ENCODE measurements at places on chromosomes 5 and 9.

GRCh38 chr5:38518341-38518740 is 38.1 kb downstream of the LIFR start:
- no peaks in the 10 kb centered on the region for H3K36me3 ChIP-seq
- H3K27me3 ChIP-seq: no peaks in the 10 kb centered on the region
- DNase-seq: no peak
- H3K4me3 ChIP-seq: no peak overlapping the region
- H3K27ac ChIP-seq: no peak overlapping the region

- DNase-seq: peak; percentile 62
- H3K36me3 ChIP-seq: no peaks in the 10 kb centered on the region
- H3K4me3 ChIP-seq: no peak overlapping the region
Observed at GRCh38 chr9:108049026-108049607, 559.5 kb upstream of the KLF4 start.

DNA sequence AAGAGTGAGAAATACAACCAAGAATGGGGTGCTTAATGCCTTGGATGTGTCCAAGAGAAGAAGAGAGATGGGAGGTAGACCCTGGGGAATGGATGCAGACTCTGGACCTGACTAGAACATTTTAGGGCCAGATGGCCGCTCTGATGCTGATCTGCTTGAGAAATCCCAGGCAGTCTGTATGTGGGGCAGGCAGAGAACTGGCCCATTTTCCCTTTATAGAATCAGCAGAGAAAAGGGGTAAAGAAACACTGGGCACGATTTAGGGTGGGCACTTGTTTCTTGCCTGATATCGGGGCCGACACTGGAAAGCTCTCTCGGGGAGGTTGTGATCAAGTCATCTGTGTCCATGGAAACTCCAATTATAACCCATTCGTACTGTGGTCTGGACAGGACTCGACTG is 118.5 kb upstream of the FSTL4 start:
- DNase-seq: no peak
- H3K4me1 ChIP-seq: no peaks in the 10 kb centered on the region
- no peaks in the 10 kb centered on the region for H3K27me3 ChIP-seq
- no peak overlapping the region for H3K27ac ChIP-seq
- no peaks in the 10 kb centered on the region for H3K36me3 ChIP-seq

DNA sequence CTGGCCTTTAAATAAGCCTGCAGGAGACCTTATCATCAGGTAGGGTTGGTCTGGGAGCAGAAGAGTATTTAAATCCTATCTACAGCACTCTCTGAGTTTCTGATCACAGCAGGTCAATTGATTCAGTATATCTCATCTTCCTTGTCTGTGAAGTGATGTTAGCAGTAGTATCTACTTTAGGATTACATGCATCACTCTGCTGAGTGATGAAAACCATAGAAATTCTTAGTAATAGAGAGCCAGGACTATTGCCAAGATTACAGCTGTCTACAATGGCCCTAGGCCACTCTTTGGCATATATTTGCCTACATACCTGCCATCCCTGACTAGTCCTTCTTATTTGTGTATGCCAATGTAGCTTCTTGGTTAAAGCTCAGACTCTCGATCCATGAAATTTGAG is 183.8 kb downstream of the ASTN2 start:
- DNase-seq: no peak
- H3K4me3 ChIP-seq: no peak overlapping the region
- H3K36me3 ChIP-seq: no peaks in the 10 kb centered on the region
- H3K27me3 ChIP-seq: no peaks in the 10 kb centered on the region

DNA sequence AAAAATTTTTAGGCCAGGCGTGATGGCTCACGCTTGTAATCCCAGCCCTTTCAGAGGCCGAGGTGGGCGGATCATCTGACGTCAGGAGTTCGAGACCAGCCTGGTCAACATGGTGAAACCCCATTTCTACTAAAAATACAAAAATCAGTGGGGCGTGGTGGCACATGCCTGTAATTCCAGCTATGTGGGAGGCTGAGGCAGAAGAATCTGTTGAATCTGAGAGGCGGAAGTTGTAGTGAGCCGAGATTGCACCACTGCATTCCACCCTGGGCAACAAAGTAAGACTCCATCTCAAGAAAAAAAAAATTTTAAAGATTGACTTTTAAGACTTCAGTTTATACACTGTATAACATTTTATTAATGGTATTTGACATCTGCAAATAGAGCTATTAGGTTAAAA is 60.1 kb upstream of the GNAQ start:
- H3K27ac ChIP-seq: no peak overlapping the region
- no peak for DNase-seq
- H3K4me3 ChIP-seq: no peak overlapping the region
- H3K27me3 ChIP-seq: no peaks in the 10 kb centered on the region
- H3K36me3 ChIP-seq: no peaks in the 10 kb centered on the region
- H3K4me1 ChIP-seq: no peaks in the 10 kb centered on the region

DNA sequence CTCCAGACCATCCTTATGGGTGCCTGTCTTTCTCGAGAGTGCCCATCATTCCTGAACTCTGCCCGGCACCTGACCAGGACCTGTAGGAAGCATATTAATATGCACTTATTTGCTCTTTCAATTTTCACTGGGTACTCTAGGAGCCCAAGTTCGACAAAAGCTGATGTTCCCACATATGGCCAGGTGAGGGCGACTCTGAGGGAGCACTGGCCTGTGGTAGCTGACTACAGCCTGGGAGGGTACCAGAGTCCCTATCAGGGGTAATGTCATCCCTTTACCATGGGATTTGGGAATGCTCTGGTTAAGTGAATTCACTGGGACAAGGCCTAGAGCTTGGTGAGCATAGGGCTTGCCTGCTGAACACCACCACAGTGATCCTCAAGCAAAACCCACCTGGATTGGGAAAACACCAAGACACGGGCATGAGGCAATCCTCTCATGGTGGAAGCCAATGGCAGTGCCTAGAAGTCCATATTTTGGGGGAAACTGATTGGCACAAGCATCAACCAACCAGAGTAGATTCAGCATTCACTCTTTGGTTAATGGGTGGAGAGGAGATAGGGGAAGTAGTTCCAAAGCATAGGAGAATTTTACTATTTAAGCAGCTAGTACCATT is 112.2 kb downstream of the MTX3 start:
- H3K4me1 ChIP-seq: no peaks in the 10 kb centered on the region
- H3K27me3 ChIP-seq: no peaks in the 10 kb centered on the region
- H3K27ac ChIP-seq: no peak overlapping the region
- H3K4me3 ChIP-seq: no peak overlapping the region
- H3K36me3 ChIP-seq: no peaks in the 10 kb centered on the region

DNA sequence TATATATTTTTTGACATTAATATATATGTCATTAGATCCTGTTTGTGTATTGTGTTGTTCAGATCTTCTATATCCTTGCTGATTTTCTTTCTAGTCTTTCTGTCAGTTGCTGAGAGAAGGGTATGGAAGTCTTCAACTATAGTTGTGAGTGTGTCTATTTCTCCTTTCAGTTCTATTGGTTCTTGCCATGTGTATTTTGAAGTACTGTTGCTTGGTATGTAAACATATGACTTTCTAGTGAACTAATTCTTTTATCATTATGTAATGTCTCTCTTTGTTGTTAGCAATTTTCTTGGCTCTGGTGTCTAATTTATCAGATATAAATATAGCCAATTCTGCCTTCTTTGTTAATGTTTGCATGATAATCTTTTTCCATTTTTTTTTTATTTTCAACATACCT is 84.3 kb upstream of the CAST start:
- DNase-seq: no peak
- H3K4me1 ChIP-seq: no peaks in the 10 kb centered on the region
- H3K4me3 ChIP-seq: no peak overlapping the region
- H3K36me3 ChIP-seq: no peaks in the 10 kb centered on the region
- no peaks in the 10 kb centered on the region for H3K27me3 ChIP-seq
- no peak overlapping the region for H3K27ac ChIP-seq

- DNase-seq: no peak
- H3K27me3 ChIP-seq: no peaks in the 10 kb centered on the region
- no peaks in the 10 kb centered on the region for H3K4me1 ChIP-seq
- no peak overlapping the region for H3K27ac ChIP-seq
- no peaks in the 10 kb centered on the region for H3K36me3 ChIP-seq
Observed at GRCh38 chr9:38214432-38214831, 145.4 kb upstream of the SHB start.

DNA sequence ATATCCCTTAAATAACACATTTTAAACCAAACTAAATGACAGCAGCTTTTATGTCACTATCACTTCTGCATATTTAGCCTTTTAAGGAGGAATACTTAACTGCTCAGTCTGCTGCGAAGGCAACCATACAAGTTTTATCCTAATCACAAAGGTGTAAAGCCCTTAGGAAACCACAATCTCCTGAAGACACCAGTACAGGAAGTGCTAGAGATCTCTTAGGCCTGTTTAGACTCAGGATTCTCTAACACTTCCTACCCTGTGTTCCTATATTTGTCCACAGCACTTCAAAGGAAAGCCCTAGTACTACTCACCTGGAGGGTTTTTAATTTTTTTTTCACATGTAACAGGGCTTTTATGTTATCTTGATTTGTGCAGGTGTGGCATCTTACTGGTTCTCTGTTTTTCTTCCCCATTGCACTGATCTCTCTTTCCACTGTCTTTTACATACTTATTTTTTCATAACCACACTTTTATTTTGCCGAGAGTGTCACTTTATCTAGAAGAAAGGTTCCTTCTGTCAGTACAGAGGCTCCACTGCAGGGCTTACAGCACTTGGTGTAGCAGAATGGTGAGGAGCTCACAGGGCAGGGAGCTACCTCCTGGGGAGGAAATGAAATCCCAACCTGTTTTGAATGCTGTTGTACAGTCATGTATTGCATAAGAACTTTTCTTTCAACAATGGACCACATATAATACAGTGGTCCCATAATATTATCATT is 1060.6 kb upstream of the ACO1 start:
- H3K4me1 ChIP-seq: no peaks in the 10 kb centered on the region
- H3K4me3 ChIP-seq: no peak overlapping the region
- H3K36me3 ChIP-seq: no peaks in the 10 kb centered on the region
- no peak for DNase-seq
- no peaks in the 10 kb centered on the region for H3K27me3 ChIP-seq

- peak overlapping the region; percentile 99 for H3K4me3 ChIP-seq
- peaks cover 40% of the 10 kb centered on the region for H3K4me1 ChIP-seq
- no peaks in the 10 kb centered on the region for H3K27me3 ChIP-seq
Observed at GRCh38 chr5:179820127-179820482, 600 bp upstream of the SQSTM1 start.

- no peaks in the 10 kb centered on the region for H3K36me3 ChIP-seq
- no peaks in the 10 kb centered on the region for H3K27me3 ChIP-seq
- H3K4me1 ChIP-seq: no peaks in the 10 kb centered on the region
- no peak for DNase-seq
- no peak overlapping the region for H3K27ac ChIP-seq
Observed at GRCh38 chr5:94715768-94716167, 97.3 kb downstream of the SLF1 start.

GRCh38 chr5:38612851-38613250 is 56.4 kb upstream of the LIFR start:
- peaks cover 12% of the 10 kb centered on the region for H3K4me1 ChIP-seq
- H3K4me3 ChIP-seq: no peak overlapping the region
- no peak for DNase-seq
- H3K27ac ChIP-seq: no peak overlapping the region
- H3K36me3 ChIP-seq: no peaks in the 10 kb centered on the region
- no peaks in the 10 kb centered on the region for H3K27me3 ChIP-seq

- no peaks in the 10 kb centered on the region for H3K27me3 ChIP-seq
- DNase-seq: no peak
- H3K36me3 ChIP-seq: no peaks in the 10 kb centered on the region
Observed at GRCh38 chr5:146828385-146828784, 50.2 kb downstream of the PPP2R2B start.

GRCh38 chr9:84206801-84207370 is 133.7 kb downstream of the SLC28A3 start:
- DNase-seq: no peak
- H3K36me3 ChIP-seq: no peaks in the 10 kb centered on the region
- no peaks in the 10 kb centered on the region for H3K4me1 ChIP-seq
- no peak overlapping the region for H3K27ac ChIP-seq
- H3K27me3 ChIP-seq: no peaks in the 10 kb centered on the region

DNA sequence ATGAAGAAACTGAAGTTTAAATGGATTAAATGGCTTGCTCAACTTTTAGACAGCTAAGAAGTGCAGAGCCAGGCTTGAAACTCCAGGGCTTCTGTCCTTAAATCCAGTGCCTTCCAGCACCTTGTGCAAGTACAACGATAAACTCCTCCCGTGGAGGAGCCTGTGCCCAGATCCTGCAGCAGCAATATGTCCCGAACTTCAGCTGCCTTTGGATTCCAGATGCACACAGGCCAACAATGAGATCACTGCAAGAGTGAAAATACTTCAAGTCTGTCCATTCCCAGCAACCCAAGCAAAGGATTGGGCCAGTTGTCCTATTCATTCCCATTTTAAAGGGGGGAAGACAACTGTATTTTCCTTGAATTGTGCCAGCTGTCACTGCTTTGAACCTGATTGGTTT is 199.6 kb downstream of the CRB2 start:
- peaks cover 20% of the 10 kb centered on the region for H3K36me3 ChIP-seq
- H3K27me3 ChIP-seq: no peaks in the 10 kb centered on the region
- DNase-seq: no peak

GRCh38 chr5:147822686-147823491 is 8.6 kb downstream of the SPINK1 start:
- no peaks in the 10 kb centered on the region for H3K4me1 ChIP-seq
- no peaks in the 10 kb centered on the region for H3K27me3 ChIP-seq
- no peak overlapping the region for H3K27ac ChIP-seq

DNA sequence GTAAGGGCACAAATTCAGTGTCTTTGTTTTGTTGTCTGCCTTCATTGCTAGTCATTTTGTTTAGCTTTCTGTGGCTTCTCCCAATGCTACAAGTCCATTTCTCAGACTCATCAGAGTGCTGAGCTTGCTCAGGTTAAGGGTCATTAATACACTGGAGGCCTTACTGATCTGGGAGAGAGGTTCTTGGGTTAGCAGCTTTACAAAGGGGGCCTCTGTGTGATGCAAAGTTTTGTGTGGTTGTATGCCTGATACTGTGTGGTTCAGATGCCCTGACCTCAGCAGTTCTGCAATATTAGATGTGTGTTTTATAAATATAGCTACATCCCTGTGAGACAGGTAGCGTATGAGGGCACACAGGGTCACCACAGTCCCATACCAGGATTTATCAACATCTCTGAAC is 34.8 kb upstream of the SMARCA2 start:
- no peak overlapping the region for H3K27ac ChIP-seq
- H3K27me3 ChIP-seq: no peaks in the 10 kb centered on the region
- DNase-seq: no peak
- H3K4me3 ChIP-seq: no peak overlapping the region
- peaks cover 5% of the 10 kb centered on the region for H3K4me1 ChIP-seq
